Stimulated activated CD4-positive, alpha-beta T cell treated with anti-CD3 and anti-CD28 coated beads, Interleukin-2, amount 100 ng/mL, for 4 hours (primary cell): ENCODE measurements at places on chromosomes 4 and X.

DNA sequence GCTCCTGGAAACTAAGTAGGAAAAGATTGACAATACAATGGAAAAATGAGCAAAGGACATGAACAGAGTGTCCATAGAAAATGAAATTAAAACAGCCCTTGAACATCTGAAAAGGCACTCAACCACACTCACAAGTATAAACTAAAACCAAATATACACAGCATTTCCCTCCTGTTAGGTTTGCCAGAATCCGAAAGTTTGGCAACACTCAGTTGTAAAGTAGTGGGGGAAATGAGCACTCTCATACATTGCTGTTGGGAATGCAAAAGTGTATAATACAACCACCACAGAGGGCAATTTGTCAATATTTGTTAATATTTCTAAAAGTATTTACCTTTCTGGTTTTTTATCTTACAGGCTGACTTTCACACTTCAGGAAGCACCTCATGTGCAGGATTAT, 84.2 kb upstream of the TMEM164 start:
- no peak for DNase-seq

DNA sequence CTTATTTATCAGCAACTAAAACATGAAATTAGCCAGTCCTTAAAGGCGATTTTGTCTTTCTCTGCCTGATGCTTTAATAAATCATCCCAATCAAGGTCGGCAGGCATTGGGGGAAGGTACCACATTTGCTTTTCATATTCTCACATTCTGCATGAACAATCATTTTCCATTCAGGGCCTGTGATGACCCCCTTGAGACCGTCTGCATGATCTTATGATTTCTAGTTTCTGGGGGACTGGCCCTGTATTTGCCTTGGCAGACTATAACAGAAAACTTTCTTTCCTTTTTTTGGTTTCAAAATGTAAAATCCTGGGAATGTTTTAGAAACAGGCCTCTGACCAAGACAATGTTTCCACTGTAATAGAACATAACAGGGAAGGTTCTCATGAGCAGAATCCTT, 296.8 kb downstream of the IDS start:
- no peak for DNase-seq

DNA sequence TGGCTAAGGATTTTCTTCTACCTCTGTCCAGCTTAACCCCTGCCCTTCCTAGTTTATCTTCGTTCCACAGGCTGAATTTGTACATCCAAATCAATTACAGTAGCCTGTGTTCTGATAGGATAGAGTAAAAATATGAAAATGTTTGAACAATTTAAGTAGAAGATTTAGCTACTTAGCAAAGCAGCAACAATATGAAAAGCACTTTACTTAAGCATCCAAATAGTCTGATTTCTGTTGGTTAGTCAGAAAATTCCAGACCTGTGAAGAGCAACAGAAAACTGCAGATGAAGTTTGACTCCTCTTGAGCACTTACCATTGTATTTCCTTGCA, 2.0 kb downstream of the ARSJ start:
- no peak for DNase-seq

DNA sequence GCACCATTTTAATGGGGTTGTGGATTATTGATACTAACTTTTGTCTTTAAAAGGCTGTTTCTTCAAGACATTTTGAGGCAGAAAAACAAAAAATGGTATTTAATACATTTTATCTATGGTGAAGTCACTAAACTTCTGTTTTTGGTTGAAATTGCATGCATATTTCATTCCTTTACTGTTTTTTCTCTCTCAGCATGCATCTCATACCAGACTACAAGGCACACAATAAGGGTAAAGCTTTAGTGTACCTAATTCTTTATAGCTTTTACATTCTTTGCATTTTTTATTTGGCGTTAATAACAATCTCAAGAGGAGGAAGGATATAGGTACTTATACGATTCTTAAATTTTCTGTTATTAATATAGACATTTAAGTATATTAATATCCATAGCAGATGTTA, 151.0 kb upstream of the DKK2 start:
- no peak for DNase-seq

GRCh38 chrX:70405003-70405402, 18.1 kb upstream of the GDPD2 start:
- DNase-seq: no peak

GRCh38 chr4:16626945-16627344, 271.5 kb downstream of the LDB2 start:
- DNase-seq: no peak

GRCh38 chr4:123830930-123831329, 434.3 kb downstream of the SPRY1 start:
- no peak for DNase-seq

GRCh38 chr4:185395238-185395955, at the start of gene LRP2BP:
Gene LRP2BP (minus strand): TSS chr4:185395924. CDS start chr4:185378186, 17,738 bp downstream.
- no peak for DNase-seq

DNA sequence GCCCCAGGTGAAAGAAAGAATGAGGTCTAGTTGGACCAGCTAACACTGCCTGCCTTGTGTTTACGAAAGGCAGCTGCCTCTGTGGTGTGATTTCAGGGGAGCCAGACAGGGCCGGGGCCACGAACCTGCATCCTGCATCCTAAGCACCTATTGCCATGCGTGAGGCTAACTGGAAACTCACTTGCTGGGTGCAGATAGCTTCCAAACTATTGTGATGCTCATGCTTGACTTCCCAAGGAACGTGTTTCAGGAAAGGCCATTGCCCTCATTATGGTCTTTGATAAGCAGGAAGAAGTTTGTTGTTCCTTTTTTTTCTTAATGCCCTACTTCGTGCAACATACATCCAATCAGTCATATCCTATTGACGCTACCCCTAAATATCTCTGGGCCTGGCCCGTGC, 2.3 kb upstream of the IRF2 start:
- DNase-seq: no peak

- no peak for DNase-seq
Measured at GRCh38 chrX:10054396-10054795, 87.2 kb downstream of the CLDN34 start.

- no peak for DNase-seq
Measured at GRCh38 chr4:21134994-21135393, 434.7 kb downstream of the PACRGL start.

- DNase-seq: no peak
Measured at GRCh38 chrX:55451141-55451540, 786 bp upstream of the MAGEH1 start.

DNA sequence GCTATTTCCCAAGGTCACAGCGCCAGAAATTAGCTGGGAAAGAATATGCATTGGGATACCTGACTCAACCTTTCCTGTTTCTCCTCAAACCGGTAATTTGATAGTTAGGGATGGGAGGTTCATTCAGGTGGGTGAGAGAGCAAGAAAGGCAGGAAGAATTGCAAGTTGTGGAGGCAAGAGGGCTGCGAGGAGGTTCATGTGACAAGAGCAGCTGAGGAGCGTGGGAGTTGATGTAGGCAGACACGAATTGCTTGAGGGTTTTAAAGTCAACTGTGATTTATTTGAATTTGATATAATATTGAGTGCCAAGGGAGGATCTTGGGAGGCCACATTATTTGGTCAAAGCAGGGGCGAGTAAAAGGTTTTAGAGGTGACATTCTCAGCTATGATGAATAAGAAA, 329.0 kb downstream of the STIM2 start:
- DNase-seq: no peak

DNA sequence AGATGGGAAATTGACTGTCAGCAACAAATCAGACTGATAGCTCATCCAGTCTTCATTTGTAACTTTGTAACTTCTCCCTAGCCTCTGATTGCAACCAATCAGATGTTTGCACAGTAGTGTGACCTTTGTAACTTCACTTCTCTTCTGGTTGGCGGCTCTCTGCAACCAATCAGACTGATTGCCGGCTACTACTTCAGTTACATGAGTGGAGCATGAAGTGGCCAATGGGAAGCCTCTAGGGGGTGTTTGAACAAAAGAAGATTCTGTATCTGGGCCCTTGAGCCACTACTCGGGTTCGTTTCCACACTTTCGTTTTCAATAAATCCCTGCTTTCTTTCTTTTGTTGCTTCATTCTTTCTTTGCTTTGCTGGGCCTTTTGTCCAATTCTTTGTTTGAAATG, 1285.8 kb downstream of the TECRL start:
- DNase-seq: no peak

DNA sequence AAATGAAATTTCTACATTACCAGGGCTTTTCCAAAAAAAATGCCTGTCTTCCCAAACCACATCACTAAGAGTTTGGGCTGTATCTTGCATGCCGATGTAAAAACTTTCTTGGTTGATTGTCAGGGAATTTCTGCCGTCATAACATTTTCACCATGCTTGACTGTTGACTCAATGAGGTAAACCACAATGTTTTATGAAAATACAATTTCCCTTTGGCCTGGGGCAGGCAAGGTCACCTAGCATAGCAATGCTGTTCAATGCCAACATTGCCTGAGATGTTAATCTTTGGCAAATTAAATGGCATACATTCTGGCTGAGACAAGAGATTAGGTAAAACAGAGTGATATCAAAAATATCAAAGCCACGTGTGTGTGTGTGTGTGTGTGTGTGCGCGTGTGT, 137.1 kb upstream of the TBL1X start:
- no peak for DNase-seq

DNA sequence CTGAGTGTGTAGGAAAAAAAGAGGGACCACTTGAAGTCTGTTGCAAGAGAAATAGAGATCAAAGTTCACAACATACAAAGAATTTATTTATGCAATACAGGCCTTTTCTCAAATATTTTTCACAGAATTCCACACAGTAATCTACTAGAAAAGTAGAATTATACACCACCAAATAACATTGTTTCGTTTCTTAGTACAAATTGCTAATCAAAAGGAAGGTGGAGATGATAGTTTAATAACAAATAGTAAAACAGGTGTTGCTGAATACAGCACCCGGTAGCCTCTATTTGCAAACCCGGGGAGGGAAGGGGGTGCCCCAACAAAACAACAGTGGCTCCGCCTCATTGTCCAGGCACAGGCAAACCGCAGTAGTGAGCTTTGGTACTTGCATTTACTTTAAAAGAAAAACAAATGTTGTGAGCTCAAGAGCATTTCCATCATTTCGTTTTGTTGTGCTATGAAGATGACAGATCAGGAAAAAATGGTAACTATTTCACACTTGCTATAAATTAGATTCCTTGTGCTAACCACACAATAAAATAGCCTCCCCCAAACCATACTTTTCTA, 186.4 kb downstream of the DCLK2 start:
- no peak for DNase-seq

- DNase-seq: no peak
Measured at GRCh38 chrX:130857207-130857606, 45.8 kb downstream of the ENOX2 start.

DNA sequence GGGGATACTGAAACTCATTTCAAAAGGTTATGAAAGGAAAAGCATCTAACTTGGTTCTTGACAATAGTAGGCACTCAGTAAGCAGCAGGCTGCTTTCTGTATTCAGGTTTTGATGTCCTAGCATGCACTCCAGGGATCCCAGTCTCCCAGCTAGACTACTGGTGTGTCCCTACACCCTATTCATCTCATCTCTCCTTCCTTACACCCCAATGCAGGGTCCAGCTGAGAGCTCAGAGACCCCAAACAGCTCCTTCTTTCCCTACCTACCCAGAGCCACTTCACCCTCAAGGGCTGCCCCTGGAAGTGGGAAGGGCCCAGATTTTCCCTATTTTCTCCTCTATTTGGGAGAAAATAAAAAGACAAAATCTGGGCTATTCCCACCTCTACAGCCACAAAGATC, 1.6 kb upstream of the EFNB1 start:
- DNase-seq: no peak

GRCh38 chr4:143406523-143406922, 69.8 kb downstream of the GAB1 start:
- DNase-seq: peak; percentile 4

DNA sequence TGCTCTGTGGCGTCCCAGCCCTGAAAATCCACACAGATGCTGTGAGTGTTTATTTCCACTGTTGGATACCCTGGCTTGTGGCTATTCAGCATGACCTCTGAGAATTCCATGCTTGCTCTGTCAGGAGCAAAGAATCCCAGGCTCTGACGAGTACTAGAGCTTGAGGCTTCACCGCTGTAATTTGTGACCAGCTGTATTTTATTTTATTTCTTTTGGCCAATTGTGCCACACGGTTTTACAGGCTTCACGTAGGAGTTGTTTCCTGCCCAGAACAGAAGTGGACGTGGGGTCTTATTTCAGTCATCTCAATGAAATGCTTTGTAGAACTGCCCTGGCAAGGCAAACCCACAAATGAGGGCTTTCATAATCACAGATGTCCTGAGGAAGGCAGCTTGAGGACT, 69.4 kb upstream of the CLDN34 start:
- no peak for DNase-seq

GRCh38 chr4:183335369-183335940, 13.2 kb upstream of the CLDN24 start:
- DNase-seq: no peak

- no peak for DNase-seq
Measured at GRCh38 chr4:186228514-186228894, 1.2 kb downstream of the KLKB1 start.

DNA sequence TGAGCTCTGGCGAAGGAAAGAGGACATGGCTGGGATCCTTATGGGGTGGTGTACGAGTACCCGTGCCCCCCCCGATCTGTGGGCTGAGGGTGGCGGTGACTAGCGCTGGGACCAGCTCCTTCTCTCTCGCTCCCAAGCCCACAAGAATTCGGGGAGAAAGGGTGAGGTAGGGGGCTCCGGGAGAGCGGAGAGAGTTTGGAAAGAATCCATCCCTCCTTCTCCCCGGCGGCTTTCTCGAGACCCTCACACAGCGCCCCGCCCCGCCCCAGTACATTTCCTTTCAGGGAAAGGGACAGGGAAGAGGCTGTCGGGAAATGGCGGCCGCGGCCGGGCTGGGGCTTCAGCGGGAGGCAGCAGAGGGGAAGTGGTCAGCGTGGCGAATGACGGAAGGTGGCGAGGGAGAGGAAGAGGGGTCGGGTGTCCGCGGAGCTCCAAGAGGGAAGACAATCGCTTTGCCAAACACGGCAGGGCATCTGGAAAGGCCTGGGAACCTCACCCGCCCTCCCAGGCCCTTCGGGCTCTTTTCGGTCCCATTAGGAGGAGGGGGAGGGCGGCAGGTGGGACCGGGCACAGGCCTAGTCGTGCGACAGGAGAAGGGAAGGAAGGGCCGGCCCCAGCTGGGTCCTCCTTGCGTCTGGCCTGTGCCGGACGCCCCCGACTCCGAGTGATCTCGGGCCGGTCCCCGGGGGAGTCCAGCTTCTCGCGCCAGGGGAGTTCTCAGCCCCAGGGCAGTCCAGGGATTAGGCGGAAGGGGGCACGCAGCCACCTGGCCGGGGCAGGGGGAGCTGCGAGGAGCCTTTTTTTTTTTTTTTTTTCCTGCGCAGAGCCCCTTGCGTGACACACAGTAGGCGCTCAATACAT, 10.2 kb downstream of the HNRNPH2 start:
- no peak for DNase-seq

- no peak for DNase-seq
Measured at GRCh38 chrX:84046403-84046984, 141.5 kb downstream of the RPS6KA6 start.

GRCh38 chr4:88897180-88897579, 159.8 kb downstream of the FAM13A start:
- no peak for DNase-seq

- no peak for DNase-seq
Measured at GRCh38 chr4:138499627-138500026, 257.5 kb upstream of the SLC7A11 start.

DNA sequence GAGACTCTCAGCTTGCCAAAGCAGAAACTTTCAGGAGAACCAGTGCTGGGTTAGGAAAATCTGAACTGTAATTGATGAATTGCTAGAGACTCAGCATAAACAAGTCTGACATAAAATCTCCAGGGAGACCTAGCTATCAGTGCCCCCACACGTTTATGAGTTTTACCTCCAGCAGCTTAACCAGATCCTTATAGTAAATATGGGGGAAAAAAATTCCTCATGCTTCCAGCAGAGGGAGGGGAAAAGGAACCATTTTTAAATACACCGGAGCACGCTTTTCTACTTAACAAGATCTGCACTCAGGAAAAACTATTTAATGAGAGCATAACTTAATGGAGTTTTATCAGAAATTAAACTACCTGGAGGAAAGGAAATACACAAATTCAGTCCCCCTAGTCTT, 1040.7 kb upstream of the INTU start:
- no peak for DNase-seq
